ENCODE measurements at places on chromosomes 1 and 21.

GRCh38 chr1:46820076-46820475 is 21.2 kb downstream of the CYP4B1 start:
- no peak for DNase-seq

DNA sequence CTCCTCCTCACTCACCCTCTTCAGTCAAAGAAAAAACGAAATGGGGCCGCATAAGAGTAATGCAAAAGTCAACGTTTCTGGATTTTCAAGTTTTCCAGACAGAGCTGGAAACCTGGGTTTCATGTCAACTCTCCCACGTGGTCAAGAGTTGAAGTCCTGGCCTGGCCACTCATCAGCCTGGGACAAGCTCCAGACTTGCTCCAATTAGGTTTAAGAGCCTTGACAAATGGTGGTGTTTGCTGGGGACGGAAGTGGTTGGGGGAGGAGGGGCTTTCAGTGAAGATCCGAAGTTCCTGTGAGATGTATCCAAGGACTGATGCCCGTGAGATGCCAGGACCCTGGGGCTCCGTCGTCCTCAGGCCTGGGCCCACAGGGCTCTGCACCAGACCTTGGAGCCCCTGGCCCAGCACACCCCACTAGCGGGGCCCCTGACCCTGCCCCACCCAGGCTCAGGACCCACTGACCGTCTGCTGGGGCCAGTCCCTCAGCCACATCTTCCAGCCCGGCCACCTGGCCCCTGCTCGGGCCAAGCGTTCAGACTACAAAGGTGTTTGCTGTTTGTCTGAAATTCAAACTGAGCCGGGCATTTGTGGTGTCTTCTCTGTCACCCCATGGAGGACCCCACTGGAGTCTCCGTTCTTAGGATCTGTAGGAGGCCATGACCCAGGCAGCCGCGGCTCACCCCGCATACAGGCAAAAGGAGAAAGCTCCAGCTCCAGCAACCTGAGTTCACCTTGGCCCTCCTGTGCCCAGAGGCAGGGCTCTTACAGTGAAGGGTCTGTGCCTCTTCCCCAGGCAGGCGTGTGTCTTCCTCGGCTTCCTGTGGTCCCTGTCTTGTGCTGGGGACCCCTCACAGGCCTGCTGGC is 53.3 kb downstream of the SIK1 start:
- no peak for DNase-seq

GRCh38 chr1:117034791-117035290 is 25.3 kb upstream of the TTF2 start:
- no peak for DNase-seq

DNA sequence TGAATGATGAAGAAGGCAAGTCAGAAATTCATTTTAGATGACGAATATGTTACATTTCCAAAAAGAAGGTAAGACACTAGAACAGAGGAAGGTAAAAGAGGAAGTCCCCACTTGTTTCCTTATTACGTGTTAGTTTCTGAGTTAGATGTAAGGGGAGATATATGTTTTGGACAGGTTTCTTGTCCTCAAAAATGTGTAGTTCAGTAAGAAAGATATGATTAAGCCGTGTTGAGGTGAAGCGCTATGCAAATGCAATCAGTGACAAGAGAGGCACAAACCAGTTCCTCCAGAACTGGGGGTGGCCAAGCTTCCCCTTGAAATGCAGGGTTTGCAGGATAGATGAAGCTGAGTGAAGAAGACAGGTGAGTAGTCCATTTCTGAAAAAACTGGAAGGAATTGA is 293.3 kb upstream of the RUNX1 start:
- DNase-seq = no peak

GRCh38 chr1:212328248-212328647 is 43.0 kb downstream of the PPP2R5A start:
- no peak for DNase-seq

GRCh38 chr1:205979301-205979700 is 23.9 kb downstream of the RAB7B start:
- DNase-seq = no peak

DNA sequence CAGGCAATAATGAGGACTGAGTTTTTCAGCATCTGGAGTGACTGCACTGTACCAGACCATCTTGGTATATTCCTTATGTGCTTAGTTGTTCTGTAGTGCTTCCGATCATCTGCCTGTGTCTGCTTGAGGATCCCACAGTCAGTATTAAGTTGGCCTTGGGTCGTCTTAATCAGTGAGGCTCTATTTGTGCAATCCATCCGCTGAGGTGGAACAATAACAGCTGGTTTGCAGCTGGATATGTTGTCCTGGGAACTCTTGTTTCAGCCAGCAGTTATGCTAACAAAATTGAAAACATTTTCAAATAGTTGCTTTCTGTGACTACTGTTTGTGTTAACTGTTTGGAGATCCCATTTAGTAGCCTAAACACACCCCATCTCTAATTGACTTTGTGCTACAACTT is 73.7 kb downstream of the LAMC1 start:
- DNase-seq = no peak

DNA sequence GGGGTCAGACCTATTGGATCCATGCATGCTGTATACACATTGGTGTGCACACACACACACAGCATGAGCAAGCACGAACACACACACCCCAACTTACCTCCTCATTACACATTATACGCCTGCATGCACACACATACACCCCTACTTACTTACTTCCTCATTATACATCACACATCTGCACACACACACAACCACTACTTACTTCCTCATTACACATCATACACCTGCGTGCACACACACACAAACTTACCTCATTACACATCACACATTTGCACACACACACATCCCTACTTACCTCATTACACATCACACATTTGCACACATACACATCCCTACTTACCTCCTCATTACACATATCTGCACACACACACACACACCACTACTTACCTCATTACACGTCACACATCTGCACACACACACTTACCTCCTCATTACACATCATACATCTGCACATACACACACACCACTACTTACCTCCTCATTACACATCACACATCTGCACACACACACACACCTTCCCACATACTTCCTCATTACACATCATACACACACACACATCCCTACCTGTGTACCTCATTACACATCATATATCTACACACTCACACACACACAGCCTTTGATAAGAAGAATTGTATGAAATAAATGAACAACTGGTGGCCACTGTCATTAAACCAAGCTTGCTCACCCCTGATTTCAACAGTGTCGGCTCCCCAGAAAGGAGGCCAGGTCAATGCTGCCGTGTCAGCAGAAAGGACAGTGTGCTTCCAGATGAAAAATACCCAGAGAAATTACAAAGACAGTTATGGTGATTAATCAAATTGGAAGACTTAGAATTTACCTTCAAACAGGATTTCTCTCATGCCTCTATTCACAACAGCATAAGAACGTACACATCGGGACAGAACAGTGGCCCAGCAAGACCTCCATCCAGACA is 117.8 kb downstream of the SETD4 start:
- DNase-seq = no peak

GRCh38 chr1:212975111-212975918 is 25.0 kb downstream of the VASH2 start:
- DNase-seq = no peak

GRCh38 chr1:46479744-46480350 is 9.8 kb upstream of the DMBX1 start:
- DNase-seq = no peak

GRCh38 chr1:114524944-114525343 is 13.9 kb upstream of the TRIM33 start:
- no peak for DNase-seq

Data from HepG2 (cell line).